ENCODE measurements at places on chromosomes 5 and 9. TPM values are rescaled to one million over a fixed set of nuclear protein-coding genes. Genes with fewer than 3 reads are reported as not detected.

The LCNL1 gene
- total RNA-seq = 9.7 TPM

DNA sequence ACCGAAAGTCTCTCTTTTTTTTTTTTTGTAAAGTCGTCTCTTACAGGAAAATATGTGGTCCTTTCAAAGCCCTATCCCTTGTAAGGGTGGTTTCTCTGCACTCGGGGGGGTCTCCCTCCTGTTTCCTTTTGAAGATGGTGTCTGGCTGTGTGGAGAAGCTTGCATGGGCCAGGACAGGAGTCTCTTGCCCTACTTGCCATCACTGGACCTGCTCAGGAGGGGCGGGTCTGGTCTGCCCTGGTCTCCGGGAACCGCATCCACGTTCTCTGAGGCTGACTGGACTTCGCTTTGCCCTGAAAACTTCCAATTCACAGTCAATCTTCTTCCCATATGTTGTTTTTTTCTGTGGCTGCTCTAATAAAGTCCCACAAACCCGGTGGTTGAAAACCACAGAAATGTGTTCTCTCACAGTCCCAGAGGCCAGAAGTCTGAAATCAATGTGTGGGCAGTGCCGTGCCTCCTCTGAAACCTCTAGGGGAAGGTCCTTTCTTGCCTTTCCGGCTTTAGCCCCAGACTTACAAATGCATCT is 92.9 kb upstream of the IER5L start:
- no peak for DNase-seq

- DNase-seq = no peak
Measured at GRCh38 chr5:44178414-44178813, 210.8 kb downstream of the FGF10 start.

DNA sequence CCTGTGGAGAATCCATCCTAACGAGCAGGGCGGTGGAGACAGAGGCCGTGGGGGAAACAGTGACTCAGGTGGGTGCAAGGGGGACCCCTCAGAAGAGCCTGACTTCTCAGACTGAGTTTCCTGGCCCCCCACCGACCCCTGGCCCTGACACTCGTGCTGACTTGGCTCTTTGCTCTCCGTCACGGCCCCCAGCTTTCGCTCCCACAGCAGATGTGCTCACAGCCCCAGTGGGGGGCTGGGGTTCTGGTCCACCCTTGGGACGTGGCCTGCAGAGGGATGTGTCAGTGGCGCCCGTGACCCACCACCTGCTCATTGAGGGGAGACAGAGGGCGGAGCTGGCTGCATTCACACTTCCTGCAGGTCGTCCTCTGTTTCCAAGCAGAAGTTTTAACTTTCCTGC is 62.9 kb upstream of the IRX4 start:
- no peak for DNase-seq

DNA sequence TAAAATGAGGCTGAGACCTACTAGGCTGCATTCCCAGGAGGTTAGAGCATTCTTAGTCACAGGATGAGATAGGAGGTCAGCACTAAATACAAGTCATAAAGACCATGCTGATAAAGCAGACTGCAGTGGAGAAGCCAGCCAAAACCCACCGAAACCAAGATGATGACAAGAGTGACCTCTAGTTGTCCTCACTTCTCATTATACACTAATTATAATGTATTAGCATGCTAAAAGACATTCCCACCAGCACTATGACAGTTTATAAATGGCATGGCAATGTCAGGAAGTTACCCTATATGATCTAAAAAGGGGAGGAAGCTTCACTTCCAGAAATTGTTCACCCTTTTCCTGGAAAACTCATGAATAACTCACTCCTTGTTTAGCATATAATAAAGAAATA is 88.6 kb downstream of the PLPPR1 start:
- no peak for DNase-seq

GRCh38 chr9:3758816-3759576 is 233.2 kb upstream of the RFX3 start:
- no peak for DNase-seq
